ENCODE measurements at places on chromosomes 7 and 10.

DNA sequence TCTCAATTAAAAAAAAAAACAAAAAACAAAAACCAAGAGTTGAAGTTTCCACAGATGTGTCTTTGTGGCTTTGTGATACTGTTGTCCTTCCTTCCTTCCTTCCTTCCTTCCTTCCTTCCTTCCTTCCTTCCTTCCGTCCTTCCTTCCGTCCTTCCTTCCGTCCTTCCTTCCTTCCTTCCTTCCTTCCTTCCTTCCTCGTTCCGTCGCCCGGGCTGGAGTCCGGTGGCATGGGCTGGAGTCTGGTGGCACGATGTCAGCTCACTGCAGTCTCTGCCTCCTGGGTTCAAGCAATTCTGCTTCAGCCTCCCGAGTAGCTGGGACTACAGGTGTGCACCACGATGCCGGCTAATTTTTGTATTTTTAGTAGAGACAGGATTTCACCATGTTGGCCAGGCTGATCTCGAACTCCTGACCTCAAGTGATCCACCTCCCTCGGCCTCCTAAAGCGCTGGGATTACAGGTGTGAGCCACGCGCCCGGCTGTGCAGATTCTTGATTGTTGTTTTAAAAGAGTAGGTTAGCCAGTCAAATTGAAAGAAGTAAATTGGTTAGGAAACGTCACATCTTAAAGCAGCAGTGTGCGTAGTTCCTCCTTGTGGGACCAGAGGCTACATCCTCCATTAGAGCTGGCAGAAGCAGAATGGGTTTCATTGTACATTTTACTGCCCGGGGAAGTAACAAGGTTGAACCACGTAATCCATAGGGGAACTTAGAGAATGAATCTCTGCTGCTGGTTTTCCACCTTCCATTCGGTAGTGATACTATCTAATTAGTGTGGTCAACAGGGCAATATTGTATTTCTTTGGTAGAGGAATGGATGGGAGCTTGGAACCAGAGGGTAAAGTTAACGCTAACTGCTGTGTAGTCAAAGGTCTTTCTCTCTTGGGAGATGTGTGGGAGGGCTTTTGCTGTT, 20.6 kb downstream of the DNAJB6 start:
- DNase-seq: no peak

GRCh38 chr10:90175161-90175681, 473.8 kb downstream of the KIF20B start:
- no peak for DNase-seq

DNA sequence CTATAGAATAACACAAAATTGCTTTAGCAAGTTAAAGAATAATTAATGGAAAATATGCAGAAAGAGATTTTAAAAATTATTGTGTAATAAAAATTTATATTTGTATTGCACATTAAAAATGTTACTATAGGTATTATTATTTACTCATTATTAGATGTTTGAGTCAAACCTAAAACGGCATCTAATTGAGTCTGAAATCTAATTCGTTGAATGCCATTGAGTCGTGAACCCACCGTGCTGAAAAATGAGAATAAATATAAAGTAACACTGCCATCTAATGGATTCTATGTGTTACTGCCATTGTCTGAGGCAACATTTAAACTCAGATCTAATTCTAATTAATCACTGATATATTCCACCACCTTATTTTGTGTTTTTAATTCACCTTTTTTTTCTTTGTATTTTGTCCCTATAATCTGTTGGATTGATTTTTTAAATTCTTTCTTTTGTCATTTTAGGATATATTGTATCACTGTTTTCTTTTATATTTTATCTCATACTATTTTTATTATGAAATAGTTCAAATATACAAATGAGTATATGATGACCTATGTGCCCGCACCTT, 62.2 kb downstream of the SAMD9 start:
- peak; percentile 64 for DNase-seq

DNA sequence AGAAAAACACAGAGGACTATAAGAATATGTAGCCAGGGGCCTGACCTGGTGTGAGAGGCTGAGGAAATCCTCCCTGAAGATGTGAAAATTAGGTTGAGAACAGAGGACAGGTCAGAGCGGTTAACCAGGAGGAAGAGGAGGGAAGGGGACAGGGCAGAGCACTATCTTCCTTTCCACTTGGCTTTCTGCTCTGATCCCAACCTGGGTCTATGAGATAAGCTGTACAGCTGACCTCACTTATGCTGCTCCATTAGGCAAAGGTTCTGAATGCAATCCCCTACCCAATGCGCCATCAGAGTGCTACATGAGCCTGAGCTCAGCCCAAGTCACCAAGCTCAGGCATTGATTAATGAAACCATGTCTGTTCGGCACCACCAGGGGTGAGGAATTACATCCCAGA, 10.5 kb downstream of the LIPA start:
- no peak for DNase-seq

DNA sequence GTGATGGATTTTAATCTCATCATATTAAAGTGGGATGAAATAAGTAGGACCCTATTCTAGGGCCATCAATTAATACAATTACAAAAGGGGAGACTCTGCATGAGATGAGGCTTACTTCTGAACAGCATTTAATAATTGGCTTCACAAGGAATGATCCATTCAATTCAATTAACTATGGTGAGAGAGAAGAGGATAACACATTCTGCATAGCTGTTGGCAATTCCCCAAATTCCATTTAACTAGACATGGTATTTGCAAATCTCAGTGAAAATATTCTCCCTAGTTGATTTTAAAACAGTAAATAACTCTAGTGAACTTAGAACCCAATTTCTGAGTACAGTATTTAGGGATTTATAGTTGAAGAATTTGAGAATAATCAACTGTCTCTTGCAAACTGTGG, 145.3 kb downstream of the NOC3L start:
- peak; percentile 25 for DNase-seq

DNA sequence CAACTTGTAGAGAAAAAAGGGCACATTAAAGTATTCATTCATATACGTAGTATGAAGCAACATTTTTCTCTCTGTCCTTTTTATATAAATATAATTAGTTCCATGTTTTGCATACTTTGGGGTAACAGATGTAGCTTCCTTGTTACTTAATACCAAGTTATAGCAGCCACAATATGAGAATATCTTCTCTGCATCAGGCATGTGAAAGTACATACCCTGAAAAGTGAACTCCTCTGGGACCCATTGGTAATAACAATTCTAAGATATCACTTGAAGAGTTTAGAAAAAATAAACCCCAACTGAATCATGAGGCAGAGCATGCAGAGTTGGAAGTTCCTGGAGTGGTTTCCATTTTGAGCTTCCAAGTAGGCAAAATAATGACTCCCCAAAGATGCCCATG, 2.4 kb upstream of the CRPPA start:
- no peak for DNase-seq

DNA sequence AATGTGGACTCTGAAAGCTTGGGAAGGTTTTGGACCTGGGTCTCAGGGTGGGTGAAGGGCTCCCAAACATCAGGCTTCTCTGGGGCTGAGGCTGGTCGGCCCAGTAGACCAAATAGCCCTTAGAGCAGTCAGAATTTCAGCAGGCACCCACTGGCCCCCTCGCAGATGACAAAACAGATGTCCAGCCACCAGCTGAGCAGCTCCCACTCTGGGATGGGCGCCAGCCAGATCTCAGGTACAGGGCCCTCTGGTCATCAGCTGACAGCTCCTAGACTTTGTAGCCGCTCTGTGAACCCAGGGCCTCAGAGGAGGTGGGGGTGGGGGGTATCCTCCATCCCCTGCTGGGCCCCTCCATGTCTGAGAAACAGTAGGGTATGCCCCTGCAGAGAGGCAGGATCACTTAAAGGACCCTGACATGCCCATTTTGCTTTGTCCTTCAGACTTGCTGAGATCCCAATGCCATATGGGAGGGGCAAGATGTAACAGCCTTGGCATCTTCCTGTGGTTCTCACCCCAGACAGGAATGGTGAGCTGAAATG, 26.5 kb downstream of the HSPA12A start:
- no peak for DNase-seq

DNA sequence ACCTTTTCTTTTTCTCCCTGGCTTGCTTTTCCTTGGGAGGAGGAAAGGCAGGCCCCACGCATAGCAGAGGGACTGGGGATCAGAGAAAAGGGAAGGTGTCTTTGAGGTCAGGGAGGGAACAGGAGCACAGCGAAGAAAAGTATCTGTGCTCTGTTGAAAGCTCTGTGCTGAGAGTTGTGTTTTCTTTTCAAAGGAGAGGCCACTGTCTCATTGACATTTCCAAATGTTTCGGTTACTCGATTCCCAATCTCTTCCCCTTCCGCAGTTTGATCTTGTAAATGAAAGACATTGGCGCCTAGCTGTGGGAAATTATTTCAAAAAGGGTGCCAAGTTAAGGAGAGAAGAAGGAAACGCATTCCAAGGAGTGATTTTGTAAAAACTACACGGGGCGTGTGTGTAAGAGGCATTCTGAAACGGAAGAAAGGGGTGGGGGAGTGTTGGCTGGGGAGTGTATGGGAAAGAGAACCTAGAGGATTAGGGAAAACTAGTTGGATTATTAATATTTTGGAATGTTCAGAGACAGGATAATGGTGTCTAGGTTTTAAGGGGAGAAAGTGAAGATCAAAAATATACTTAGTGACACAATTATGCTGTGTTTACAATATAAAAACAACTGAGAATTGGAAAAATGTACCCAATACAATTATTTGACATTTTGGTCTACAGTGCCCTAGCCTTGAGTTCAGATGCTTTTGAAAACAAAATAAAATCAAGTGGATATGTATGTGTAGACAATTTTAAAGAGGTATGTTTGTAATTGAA, 708 bp downstream of the KLHDC10 start:
- DNase-seq: no peak

GRCh38 chr7:134289841-134290240, 26.9 kb downstream of the SLC35B4 start:
- no peak for DNase-seq

- no peak for DNase-seq
Observed at GRCh38 chr7:134030460-134030865, 96.7 kb upstream of the LRGUK start.

- DNase-seq: peak; percentile 87
Observed at GRCh38 chr7:2821842-2822507, 22.1 kb downstream of the GNA12 start.

DNA sequence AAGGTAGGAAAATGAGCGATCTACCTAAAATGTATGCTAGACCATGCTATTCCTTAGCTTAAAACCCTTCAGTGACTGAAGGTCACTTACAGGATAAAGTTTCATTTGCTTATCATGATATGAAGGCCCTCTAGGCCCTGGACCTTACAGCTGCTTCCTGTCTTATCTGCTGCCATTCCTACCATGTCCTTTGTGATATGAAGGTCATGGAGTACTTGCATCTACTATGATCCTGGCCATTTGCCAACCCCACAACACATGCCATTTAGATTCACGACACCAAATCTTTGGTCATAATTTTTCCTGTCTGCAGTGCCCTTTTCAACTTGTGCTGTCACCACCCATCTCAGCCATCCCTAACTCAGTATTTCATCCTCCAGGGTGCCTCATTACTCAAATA, 181.8 kb upstream of the MDFIC start:
- no peak for DNase-seq

- DNase-seq: no peak
Observed at GRCh38 chr7:19397911-19398310, 252.7 kb upstream of the FERD3L start.

GRCh38 chr7:25844102-25844870, 307.7 kb upstream of the NFE2L3 start:
- no peak for DNase-seq

DNA sequence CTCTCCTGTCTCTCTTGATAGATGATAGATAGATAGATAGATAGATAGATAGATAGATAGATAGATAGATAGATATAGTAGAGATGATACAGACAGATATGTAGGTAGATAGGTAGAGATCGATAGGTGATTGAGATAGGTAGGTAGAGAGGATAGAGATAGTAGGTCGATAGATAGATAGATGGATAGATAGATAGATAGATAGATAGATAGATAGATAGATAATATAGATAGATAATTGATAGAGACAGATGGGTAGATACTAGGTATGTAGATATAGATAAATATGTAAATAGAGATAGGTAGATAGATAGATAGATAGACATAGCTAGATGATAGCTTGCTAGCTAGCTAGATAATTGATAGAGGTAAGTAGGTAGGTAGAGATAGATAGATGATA, 1154.2 kb upstream of the AUTS2 start:
- DNase-seq: no peak

DNA sequence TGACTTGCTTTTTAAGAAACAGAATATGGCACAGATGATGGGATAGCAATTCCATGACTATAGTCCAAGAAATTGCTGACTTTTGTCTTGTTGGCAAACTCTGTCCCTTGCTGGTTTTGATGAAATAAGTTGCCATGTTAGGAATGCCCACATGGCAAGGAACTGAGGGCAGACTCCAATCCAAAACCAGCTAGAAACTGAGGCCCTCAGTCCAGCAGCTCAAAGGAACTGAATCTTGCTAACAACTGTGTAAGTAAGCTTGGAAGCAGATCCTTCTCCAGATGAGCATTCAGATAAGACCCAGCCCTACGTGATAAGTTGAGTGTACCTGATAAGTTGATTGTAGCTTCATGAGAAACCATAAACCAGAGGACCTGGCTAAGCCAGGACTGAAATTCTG, 64.3 kb upstream of the BMPER start:
- DNase-seq: peak; percentile 76

DNA sequence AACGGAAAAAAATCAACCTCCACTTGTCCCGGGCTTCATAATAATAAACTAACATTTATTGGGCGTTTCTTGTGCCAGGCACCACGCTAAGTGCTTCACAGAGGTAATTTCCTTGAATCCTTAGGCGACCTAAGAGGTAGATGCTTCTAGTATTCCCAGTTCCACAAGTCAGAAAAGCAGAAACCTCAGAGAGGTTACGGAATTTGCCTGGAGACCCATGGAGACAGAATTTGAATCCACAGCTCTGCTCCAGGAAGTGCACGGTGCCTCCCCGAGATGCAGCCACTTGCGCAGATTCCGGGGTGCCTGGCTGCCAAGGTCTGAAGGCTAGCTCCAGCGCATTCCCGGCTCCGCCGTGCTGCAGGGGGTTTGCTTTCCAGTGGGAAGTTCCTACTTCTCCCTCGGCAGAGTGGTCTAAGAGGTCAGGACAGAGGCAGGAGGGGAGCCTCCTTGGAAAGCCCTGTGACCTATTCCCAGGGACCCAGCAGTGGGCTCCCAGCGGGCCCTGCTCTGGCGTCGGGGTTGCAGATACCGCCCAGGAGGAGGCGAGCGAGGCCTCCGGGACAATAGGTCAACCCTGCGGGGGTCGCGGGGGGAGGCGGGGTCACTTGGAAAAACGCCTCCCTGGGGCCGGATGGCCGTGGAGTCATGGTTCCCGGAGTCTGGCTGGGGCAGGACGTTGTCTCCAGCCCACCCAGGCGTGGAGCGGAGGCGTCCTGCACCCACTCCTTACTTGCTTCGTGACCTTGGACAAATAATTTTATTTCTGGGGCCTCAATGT, 10.1 kb upstream of the NKX2-3 start:
- DNase-seq: no peak

GRCh38 chr7:107994421-107995030, 8.4 kb downstream of the LAMB1 start:
- DNase-seq: no peak
